ENCODE measurements at places on chromosomes 13 and 19.

DNA sequence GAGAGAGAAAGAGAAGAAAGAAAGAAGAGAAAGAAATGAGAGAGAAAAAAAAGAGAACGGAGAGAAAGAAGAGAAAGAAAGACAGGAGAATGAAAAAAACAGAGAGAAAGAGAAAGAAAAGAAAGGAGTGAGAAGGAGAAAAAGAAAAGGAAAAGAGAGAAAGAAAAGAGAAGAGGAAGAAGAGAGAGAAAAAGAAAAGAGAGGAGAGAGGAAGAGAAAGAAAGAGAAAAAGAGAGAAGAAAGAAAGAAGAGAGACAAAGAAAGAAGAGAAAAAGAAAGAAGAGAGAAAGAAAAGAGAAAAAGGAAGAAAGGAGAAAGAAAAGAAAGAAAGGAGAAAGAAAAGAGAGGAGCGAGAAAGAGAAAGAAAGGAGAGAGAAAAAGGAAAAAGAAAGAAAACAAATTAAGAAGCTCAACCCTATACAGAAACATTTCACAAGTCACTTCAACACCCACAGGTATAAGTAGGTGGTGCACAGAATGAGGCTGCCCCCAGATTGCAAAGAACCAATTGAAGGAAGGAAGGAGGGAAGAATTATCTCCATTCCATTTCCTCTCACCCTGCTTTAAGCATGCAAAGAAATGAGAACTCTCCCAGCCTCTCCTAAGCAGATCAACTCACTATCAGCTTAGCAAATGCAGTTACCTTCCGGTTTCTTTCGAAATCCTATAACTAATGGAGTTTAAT, 98.8 kb upstream of the CACNA1A start:
- no peak for DNase-seq

DNA sequence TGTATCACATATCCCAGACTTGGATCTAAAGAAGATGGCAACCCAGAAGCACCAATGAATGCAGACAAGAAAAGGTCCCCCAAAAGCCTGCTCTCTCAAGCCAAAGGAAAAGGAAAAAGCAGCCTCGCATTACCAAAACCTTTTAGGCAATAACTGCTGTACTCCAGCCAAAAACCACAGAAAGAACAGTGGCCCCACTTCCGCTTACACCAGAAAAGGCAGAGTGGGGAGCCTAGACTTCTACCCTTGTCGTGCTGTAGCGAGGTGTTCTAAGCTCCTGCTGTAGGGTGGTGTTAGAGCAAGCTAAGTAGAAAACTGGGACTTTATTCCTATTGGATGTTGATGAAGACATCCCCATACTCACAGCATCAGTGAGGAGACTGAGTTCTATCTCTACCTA, 244.0 kb upstream of the RXFP2 start:
- no peak for DNase-seq

DNA sequence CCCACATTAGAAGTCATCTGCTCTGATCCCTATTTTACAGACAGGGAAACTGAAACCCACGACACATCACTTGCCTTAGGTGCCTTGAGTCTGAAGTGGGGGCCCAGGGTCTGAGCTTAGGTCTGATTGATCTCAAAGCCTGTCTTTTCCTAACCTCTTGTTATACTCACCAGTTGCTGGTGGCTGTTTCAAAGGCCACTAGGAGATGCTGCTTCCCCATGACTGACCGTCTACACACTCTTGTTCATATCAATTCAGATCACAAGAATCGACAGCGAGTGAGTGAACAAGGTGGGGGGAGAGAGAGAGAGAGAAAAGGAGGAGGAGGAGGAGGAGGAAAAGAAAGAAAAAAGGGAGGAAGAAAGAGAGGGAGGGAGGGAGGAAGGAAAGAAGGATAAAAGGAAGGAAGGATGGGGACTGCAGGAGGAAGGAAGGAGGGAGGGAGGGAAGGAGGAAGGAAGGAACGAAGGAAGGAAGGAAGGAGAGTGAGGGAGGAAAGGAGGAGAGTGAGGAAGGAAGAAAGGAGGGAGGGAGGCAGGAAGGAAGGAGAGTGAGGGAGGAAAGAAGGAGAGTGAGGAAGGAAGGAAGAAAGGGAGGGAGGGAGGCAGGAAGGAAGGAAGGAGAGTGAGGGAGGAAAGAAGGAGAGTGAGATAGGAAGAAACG, 3.3 kb downstream of the OR10H1 start:
- DNase-seq, result no peak

DNA sequence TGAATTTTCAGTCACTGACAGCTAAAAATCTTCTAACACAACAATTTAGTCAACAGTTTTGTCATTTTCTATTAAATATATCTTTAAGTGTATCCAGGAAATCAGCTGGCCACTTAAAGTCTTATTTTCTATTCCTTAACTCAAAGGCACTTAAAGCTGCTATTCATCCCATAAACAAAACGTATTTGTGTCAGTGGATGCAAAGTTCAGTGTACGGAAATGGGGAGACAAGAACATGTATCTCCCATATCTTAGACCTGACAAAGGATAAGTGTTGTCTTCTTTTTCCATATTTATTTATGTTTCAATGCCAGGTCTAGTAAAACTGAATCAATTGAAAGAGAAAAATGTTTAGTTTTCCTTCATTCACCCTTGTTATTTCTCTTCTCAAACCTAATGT, 409.8 kb upstream of the KLHL1 start:
- no peak for DNase-seq

DNA sequence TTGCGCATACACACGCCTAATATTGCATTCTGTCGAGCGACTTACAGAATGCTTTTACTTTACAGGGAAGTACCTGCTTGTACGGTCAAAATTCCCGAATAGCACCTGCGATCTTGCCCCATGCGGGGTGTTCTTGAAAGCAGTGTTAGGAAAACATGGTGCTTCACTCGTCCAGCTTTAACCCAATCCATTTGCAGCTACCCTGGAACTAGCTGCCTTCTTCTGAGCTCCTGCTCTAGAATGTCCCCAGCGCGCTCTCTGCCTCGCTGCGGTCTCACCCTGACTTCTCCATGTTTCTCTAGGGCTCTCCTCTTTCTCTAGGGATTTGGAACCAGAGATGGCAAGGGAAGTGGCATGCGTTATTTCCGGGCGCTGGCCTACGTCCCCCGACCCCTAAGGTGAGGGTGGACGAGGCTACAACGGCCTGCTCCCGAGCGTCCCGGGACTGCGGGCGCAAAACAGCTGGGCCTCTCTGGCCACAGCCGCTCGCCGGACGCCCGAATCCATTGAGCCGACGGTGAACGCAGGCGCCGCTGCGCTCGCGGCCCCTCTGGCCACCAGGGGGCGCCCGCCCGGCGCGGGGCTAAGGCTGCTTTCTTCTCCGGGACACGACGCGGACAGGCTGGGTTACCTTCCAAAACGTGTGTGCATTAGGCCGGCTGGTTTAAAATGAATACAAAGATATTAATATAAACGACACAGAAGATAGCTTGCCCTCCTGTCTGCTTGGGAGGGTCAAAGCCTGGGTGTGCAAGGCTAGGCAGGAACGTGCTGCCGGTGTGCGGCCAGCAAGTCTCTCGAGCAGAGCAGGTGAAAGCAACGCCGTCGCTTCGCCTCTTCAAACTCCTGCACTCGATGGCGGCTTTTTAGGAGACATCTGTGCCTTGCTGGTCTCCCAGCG, 1.8 kb upstream of the SPRY2 start:
- peak; percentile 63 for DNase-seq

GRCh38 chr19:38082256-38083118, 141.5 kb downstream of the DPF1 start:
- no peak for DNase-seq

- DNase-seq, result no peak
These were observed 1890.9 kb downstream of the PCDH9 start for GRCh38 chr13:65339241-65339640.

DNA sequence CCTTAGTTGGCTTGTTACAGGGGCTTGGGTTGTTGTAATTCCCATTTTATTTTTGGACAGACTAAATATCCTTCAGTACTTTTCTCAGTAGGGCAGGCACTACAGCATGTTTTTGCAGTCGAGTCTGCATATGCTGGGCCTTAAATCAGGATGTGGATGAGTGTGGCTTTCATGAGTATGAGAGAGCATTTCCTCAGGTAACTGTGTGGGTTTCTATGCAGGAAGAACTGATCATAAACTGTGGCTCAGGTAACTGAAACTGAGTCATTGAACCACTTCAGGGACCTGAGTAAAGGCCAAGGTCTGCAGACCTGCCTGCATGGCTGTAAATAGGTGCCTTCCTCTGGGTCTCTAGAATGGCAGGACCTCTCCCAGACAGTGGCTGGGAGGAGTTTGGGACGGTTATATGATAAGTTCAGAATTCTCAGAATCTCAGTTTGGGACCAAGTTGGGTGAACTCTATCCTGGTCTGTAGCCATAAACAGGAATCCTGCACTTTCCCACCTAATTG, 112.1 kb downstream of the ZNF737 start:
- DNase-seq, result no peak

GRCh38 chr13:95239283-95239682, 62.0 kb downstream of the ABCC4 start:
- DNase-seq, result no peak

- DNase-seq, result no peak
These were observed 59.4 kb downstream of the POSTN start for GRCh38 chr13:37539170-37539569.

GRCh38 chr13:62418376-62418775, 1002.7 kb upstream of the PCDH20 start:
- no peak for DNase-seq

DNA sequence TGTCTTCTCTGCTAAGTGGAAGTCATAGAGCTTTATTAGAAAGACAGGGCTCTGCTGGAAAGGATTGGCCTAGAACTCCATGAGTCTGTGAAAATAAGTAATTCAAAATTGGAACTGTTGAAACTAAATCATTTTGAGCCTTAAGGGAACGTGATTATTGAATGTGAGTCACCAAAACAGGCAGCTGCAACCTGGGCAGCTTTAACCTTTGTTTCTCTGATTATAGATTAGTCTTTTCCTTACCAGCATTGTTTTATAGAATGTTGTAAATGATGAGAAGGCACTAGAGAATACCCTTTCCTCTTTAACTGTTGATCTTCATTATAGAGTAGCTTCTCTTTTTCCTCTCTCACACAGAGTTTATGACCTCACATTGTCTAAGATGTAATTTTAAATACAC, 638.8 kb upstream of the SLITRK6 start:
- DNase-seq, result no peak

DNA sequence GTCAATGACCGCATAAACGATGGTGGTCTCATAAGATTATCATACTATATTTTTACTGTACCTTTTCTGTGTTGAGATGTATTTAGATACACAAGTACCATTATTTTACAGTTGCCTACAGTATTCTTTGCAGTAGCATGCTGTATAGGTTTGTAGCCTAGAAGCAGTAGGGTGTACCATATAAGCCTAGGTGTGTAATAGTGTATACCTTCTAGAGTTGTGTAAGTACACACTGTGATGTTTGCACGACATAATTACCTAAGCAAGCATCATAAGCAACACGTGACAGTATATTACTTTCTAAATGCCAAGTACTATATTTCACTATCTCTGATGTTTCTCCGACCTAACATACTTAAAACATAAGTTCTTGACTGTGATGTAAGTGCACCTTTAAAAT, 2.7 kb downstream of the LPAR6 start:
- no peak for DNase-seq

GRCh38 chr13:104984296-104984818, 1551.1 kb downstream of the EFNB2 start:
- no peak for DNase-seq

- no peak for DNase-seq
These were observed 41.8 kb downstream of the TPT1 start for GRCh38 chr13:45299194-45299593.

GRCh38 chr13:94227255-94227879, 252.1 kb downstream of the DCT start:
- no peak for DNase-seq

DNA sequence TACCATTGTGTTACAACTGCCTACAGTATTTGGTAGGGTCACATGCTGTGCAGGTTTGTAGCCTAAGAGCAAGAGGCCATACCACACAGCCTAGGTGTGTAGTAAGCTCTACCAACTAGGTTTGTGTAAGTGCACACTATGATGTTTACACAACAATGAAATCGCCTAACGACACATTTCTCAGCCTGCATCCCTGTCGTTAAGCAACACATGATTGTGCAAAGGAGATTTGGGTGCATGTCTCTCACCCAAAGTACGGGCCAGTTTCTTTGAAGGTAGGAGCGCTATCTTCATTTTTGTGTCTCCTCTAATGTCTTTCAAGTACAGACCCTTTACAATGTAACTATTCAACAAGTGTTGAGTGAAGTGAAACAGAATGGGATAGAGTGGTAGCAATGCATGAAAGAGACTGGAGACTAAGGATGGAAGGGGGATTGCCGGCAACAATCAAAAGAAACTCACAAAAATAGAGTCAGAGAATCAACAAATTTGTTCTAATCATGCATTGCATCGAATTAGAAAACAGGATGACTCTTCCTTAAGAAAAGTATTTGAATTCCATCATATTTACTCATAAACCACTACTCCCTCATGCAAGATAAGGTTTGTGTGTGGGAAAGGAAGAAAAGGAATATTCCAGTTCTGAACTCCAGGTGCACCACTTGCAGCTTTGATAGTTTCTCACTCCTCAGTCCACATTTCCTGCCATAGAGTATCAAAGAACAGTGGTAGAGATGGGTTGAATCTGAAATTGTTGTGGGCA, 60.2 kb upstream of the TNFRSF19 start:
- no peak for DNase-seq

DNA sequence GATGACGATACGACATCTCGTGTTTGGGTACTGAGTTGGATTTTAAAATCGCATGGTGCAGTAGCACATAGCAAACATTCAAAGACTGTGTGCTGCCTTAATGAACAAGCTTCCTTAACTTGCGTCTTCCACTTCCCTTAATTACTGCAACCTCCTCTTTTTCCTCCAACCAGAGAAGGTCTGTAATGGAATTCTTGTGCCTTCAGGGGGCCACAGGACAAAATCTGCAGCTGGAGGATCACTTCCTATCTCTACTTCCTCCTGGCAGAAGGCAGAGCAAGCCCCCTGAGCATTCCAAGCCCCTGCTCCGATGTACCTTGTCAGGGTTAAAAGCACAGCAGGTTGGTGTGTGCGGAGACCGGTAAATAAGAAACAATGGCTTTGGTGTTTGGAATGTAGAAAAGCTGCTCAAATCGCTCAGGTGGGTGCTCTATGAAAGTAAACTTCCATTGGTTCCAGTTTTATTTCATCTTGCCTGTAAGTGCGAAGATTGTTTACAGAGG, 151.3 kb upstream of the UQCRFS1 start:
- no peak for DNase-seq

GRCh38 chr13:27476943-27477703, 26.8 kb upstream of the MTIF3 start:
- no peak for DNase-seq

DNA sequence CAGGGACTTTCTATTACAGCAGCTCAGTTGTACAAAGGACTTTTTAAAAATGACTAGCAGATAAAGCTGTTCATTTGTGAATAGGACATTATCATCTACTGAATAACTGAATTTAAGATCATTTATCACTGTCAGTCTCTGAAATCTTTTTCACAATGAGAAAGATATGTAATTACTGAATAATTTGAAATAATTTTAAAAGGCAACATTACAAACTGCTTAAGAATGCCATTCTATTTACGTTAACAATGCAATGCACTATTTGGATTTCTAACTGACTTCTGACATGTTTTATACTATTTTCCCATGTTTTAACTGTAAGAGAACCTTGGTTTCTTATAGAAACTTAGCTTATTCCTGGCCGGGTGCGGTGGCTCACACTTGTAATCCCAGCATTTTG, 2033.0 kb upstream of the PCDH20 start:
- DNase-seq, result no peak

Measured in amygdala (tissue), 56 donors.